ENCODE measurements at places on chromosomes 2 and 18.

GRCh38 chr2:192513575-192513974, 318.8 kb upstream of the TMEFF2 start:
- DNase-seq: no peak

- no peak for DNase-seq
These were observed 98.6 kb downstream of the IRS1 start for GRCh38 chr2:226701052-226701451.

GRCh38 chr2:127932199-127932876, 46.6 kb upstream of the AMMECR1L start:
- no peak for DNase-seq

DNA sequence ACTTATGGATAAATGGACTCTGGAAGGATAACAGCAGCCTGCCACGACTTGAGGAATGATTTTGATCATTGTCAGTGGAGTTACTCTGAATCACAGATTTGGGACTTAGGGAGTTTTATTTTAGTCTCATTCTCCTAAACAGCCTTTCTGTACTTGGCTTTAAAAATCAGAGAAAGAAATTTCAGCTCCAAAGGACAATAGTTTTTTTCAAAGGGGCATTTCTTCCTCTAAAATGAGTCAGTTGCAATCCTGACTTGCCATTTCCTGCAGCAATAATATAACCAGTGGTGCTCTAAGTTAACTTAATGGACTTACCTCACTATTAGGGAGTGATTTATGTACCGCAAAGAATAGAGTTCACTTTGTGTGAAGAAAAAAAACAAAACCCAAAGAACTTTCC, 35.1 kb upstream of the MTX2 start:
- no peak for DNase-seq

GRCh38 chr2:159010963-159011362, 42.5 kb downstream of the TANC1 start:
- DNase-seq: no peak

- no peak for DNase-seq
These were observed 84.6 kb downstream of the SMAD7 start for GRCh38 chr18:48866028-48866733.

GRCh38 chr18:78652001-78652545, 327.5 kb upstream of the SALL3 start:
- no peak for DNase-seq

DNA sequence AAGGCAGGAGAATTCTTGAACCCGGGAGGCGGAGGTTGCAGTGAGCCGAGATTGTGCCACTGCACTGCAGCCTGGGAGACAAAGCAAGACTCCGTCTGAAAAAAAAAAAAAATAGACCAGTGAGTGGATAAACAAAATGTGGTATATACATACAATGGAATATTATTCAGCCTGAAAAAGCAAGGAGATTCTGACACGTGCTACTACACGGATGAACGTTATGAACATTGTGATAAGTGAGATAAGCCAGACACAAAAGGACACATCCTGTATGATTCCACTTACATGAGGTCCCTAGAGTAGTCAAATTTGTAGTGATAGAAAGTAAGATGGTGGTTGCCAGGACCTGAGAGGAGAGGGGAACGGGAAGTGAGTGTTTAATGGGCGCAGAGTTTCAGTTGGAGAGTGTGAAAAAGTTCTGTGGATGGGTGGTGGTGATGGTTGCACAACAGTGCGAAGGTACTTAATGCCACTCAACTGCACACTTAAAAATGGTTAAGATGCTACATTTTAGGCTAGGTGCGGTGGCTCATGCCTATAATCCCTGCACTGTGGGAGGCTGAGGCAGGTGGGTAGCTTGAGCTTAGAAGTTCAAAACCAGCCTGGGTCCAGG, 38.3 kb downstream of the NIFK start:
- DNase-seq: no peak

DNA sequence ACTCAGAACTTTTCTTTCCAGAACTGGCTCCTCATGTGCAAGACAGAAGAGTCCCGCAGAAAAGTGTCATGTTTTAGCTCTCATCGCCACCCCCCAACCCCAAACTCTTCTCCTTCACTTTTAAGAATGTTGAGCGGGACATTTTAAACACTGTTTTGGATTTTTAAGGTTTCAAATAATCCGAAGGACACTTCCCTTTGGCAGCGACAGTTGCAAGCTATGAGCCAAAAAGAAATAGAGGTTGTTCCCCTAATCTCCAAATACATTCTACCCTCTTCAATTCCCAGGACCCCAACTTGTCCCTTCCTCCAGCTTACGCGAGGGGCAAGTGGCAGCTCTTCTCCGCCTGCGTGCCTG, 678 bp upstream of the UBE2E3 start:
- DNase-seq: no peak

DNA sequence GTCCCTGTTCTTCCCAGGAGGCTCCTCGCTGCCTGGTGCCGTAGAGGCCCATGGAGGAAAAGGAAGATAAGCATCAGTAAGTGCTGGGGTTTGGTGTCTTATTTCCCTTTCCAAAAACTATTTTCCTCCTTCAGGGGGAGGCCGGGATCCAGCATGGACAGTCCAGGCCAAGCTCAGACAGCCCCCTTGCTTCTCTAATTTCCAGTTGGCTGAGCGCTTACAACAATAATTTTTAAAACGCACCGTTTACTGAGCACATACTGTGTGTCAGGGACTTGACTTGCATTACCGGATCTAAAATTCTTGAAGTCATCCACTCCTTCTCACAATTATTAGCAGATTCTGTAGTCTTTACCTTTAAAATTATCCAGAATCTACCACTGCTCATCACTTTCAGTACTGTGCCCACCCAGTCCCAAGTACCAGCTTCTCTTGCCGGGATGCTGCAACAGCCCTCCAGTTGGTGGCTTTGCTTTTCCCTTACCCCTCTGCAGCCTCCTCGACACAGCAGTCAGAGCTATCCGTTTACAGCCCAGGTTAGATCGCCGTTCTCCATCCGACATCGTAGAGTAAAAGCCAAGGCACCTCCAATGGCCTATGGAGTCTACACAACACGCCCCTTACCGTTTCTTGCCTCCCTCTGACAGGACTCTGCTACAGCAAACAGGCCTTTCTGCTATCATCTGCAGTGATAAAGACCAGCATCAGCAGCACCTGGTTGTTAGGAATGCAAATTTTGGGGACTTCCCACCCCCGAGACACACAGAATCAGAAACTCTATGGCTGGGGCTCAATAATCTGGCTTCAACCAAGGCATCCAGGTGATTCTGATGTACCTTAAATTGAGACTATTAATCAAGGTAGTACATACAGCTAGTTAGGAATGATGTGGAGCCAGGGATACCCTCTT, 75.2 kb upstream of the TSPYL6 start:
- no peak for DNase-seq

DNA sequence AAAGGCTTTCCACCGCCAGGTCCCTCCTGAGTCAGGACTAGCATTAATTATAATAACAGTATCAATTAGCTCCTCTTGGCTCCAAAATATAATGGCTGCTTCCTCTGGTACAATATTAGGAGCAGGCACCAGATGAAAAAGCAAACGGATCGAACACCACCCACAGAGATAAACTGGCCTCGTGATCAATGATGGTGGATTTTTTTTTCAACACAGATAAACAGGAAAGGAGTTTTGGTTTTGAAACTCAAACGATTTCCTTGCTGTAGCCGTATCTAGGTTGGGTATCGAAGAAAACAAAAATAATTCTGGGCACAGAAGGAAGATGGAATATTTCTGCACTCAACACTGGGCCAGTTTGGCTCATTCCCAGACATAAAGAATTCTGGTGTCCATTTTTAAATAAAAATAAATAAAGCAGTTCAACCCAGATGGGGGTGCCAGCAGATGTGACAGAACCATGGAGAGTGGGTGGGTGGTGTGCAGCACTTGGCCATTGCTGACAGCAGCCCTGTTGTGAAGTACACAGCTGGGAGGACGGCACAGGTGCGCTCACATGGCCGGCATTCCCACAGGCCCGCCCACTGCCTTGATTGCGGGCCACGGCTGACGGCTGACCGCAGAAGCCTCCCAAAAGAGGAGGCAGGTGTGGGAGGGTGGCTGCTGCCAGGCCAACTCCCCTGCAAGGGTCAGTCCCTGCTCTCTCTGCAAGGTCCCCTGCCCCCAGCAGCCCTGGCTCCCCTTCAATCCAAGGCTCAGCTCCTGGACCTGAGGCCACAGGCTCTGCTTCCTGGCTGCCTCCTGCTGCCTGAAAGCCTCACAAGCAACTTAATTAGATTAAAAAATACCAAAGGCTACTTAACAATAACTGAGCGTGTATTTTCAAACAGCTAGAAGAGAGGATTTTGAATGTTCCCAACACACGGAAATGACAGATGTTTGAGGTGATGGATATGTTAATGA, 351.9 kb upstream of the ID2 start:
- DNase-seq: no peak

GRCh38 chr2:27501042-27501441, 4.4 kb downstream of the GCKR start:
- no peak for DNase-seq

DNA sequence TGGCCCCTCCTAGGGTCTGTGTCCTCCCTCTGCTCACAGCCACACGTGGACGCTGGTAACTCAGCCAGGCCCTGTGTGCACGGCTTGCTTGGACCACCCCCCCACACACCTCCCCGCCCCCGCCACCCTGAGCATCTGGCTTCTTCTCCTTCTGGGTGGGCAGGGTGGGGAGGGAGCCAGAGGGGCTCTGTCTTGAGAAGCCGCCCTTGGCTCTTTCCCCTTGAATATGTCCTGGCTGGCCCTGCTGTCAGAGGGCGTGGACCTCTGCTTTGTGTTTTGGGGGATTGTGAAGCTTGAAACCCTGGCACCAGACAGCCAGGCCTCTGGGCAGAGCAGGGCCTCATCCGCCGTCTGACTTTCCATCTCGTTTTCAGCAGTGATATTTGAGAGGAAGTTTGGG, 72.1 kb downstream of the GLI2 start:
- no peak for DNase-seq

DNA sequence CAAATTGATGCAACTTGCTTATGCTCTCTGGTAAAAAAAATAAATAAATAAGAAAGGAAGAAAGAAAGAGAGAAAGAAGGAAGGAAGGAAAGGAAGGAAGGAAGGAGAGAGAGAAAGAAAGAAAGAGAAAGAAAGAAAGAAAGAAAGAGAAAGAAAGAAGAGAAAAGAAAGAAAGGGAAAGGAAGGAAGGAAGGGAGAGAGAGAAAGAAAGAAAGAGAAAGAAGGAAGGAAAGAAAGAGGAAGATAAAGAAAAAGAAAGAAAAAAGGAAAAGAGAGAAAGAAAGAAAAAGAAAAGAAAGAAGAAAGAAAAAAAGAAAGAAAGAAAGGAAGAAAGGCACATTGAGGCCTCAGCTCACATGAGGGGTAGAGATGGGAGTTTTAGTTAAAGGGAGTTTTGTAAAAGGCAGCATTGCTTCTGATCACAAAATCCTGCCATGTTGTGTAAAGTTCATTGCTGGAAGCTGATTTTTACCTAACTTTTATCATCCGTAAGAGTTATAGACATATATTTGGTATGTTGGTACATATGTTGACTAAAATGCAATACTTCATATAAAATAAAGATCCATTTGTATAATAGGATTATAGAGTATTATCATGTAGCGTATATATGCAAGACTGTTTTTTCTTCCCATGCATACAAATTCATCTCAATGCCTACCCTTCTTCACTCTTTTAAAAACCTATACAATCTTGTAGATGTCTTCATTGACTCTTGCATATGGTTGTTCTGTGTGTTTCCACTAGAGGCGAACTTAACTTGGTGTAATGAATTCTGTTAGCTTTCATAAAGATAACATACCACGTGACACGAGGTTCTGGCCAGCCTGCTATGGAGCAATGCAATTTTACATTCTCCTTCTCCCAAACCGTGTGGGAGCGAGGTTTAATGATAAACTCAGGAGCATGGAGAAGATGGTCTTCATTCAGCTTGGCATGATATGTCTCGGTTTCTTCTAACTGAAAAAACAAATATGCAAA, 32.8 kb downstream of the MYOM1 start:
- no peak for DNase-seq

GRCh38 chr2:128261245-128262128, 57.2 kb downstream of the HS6ST1 start:
- no peak for DNase-seq

DNA sequence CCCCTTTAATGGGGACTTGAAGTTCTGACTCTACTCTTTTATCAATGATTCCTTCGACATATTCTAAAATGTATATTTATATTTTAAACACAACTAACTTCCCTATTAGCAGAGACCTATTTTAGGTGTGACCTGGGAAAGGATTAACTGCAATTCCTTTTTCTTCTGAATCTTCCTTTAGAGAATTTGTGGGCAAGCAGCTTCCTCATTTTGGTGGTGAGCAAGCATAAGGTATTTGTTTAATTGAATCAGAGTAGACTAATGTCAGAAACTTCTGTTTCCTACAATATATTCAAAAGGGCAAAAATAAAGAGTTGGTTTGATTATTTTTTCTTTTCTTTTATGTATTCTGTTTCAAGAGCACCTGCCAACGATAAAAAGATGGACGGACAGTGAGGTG, 237.0 kb downstream of the IKZF2 start:
- DNase-seq: no peak

- no peak for DNase-seq
These were observed 78.3 kb downstream of the VWC2L start for GRCh38 chr2:214489181-214489580.

- DNase-seq: no peak
These were observed 65.2 kb downstream of the CIB4 start for GRCh38 chr2:26575836-26576564.

- DNase-seq: no peak
These were observed 213.8 kb downstream of the SMAD2 start for GRCh38 chr18:47716632-47717185.

- DNase-seq: no peak
These were observed 19.3 kb upstream of the MGAT5 start for GRCh38 chr2:134234535-134234934.

GRCh38 chr2:148607566-148607965, 37.0 kb upstream of the EPC2 start:
- DNase-seq: no peak

DNA sequence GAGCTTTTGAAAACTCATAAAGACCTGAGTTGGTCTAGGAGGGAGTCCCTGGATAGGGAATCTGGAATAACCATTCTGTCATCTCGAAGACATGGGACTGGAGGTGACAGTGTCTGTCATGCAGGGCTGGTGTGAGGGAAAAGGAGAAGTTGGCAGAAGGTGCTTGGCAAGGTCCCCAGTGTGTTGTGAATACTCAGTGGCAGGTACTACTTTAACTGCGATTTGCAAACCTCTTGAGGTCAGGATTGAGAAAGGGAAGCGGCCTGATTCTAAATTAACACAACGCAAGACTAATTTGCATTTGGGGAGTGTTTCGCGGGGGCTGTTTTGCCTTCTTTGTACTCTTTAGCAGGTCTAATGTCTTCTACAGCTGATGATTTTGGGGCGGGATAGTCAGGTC, 77.0 kb upstream of the TMEM200C start:
- DNase-seq: no peak

- no peak for DNase-seq
These were observed 360.5 kb upstream of the PIK3C3 start for GRCh38 chr18:41594582-41594981.

Data from CD4-positive, alpha-beta T cell treated with Interleukin-21 for 1 hour (primary cell).